NCI-H2029 treated with DMSO at 0.1 percent for 48 hours (cell line): ENCODE measurements at places on chromosomes 16 and 17.

- no peak for DNase-seq
These were observed 4.3 kb downstream of the RNF43 start for GRCh38 chr17:58412961-58413586.

GRCh38 chr16:12416136-12416787, 387.4 kb downstream of the CPPED1 start:
- DNase-seq, result no peak

DNA sequence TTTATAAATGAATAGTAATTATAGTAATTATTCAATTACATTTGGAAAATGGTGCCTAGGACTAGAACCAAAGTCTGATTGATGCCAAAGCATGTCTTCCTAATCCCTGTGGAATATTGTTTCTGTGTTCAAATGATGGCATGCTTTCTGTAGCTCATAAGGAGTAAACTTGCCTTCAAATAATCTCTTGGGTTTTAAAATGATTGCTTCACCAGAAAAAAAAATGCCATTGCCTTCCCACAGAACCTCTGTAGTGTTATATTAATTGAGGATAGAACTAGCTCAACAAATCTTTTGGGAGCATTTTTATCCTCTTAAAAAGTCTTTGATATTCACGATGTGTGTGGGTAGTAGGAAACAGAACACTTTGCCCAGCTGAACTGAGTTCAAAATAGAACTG, 7.7 kb upstream of the TMEM100 start:
- DNase-seq, result no peak

- DNase-seq, result no peak
These were observed 29.2 kb downstream of the GNA13 start for GRCh38 chr17:65027305-65027704.

DNA sequence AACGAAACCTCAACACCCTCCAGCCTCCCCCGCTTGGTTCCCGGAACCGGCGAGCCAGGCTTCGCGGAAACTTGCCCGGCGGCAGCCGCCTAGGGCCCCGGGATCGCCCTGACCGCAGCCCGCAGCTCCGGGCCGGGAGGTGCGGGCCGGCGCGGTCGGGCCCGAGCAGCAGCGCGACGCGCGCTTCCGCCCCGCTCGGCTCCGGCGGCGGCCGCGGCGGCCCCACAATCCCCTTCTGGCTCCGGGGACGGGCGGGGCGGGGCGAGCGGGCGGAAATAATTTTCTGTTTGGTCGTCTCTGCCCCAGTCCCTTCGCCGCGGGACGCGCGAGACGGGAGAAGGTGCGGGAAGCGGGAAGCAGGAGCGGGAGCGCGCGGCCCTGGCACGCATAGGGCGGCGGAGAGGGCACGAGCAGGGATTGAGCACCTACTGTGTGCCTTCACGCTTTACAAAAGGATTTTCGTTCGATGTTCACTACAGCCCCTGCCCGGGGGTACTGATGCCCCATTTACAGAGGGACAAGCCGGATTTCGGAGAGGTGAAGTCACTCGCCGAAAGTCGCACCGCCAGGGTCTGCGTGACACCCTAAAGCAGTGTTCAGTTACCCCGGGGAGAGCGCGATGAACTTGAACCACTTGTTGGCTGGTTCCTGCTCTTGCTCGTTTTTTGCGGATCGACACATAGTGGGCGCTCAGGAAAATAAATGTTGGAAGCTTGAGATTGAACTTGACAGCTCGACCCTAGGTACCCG, 2.7 kb upstream of the MLLT6 start:
- peak; percentile 36 for DNase-seq

DNA sequence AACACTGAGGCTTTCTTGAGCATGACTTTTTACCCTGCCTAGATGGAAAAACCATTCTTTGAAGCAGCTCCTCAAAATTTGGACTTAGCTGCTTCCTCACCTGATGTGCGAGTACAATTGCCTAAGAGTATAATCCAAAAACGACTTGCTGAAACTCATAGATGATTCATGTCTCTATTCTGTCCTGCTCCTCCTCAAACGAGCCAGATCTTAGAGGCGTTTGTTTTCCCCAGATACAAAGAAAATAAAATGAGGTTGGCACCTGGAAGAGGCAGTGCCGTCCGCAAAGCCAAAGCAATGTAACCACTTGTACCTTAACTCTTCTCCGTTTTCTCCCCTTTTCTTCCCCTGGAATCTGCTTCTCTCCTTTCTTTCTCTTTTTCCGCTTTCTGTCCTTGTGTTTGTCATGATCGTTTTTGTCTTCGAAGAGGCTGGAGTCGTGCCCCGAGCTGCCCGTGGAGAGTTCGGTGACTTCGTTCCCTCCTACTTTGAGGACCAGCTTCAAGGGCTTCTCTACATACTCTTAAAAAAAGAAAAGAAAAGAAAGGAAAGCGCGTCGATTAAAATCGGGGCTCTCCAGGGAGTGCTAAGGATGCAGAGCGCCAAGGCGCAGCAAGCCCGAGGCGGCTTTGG, 895 bp downstream of the BRD7 start:
- no peak for DNase-seq

DNA sequence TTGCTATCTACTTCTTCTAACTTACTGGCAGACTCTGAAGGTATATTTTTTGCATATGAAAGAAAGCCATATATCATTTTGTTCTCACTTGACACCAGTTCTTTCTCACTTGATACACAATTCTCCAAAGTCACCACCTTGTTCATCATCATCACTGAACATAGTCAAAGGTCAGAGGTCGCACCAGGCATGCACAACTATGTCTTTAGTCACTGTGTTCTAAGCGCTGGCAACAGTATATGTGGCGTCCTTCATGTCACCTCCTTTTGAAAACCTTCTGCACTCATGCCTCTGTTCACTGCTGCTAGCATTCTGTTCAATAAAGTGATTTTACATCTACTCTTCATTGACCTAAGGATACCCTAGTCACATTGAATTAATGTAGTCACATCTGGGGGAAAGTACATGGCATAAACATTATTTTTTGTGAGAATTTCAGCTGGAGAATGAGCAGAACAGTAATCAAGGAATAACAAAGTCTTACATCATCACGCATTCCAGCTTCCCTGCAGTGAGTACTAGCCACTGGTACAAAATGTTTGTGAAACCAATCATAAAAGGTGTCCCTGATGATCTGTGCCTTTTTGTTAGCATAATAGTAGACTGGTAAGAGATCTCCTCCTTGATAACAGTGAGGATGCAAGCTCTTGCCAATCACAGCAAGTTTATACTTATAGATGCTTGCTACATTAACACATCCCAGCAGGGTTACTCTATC, 20.5 kb upstream of the TBX4 start:
- no peak for DNase-seq

DNA sequence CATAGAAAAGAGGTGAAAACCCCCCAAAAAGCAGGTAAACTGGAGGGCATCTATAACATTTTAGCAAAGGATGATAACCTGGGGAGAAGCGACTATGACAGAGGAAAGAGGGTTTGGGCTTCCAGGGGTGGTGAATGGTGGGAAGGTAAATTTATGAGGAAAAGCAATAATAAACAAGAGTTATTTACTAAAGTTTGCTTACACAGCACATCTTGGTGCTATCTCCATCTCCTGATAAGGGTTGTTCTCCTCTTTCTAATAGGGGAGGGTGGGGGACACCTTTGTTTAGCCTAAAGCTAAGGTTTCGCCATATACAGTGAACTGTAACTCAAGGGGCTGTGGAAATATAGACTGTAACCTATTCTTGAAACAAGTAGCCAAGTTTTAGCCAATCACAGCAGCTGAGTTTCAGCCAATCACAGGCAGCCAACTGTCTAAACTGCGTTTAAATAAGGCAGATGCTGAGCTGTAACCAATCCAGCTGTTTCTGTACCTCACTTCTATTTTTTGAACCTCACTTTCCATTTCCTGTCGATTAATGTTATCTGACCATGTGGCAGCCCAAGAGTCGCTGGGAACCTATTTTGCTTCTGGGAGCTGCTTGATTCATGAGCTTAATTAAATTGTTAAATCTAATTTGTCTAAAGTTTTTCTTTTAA, 191.8 kb downstream of the MAP2K6 start:
- no peak for DNase-seq
